Stimulated activated CD4-positive, alpha-beta T cell treated with anti-CD3 and anti-CD28 coated beads, Interleukin-15, amount 100 ng/mL, for 24 hours (primary cell): ENCODE measurements at places on chromosomes 5 and 9.
A peak's percentile ranks its signal among the peaks of the same experiment; 100 is the strongest.

- DNase-seq = no peak
Measured at GRCh38 chr5:2029206-2029605, 146.5 kb upstream of the IRX4 start.

- no peak for DNase-seq
Measured at GRCh38 chr5:74143721-74144330, 496.7 kb downstream of the ENC1 start.

- no peak for DNase-seq
Measured at GRCh38 chr5:132296412-132297016, 2.3 kb downstream of the SLC22A4 start.

DNA sequence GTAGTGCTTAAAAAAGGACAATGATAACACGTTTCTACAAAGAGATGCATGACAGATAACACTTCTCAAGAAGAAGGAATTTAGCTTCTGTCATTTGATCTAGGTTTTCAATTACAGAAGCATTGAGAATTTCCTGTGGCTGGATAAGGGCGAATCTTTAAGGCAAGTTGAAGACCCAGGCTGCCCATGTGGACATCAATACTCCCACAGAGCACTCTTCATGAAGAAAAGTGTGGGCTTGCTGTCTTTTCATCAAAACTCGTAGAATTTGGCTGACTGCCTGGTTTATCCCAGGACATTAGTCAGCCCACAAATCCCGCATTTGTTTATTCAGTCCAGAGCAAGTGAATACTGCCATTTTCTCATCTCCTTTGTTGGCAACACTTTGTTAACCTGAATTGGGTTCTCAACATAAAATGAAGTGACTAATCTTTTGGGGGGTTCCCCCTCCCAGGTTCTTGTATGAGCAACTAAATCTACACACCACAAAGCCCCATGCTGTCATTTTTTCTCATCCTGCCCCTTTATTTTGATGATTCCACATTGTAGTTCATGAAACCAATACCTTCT, 43.4 kb upstream of the CDKN2B start:
- DNase-seq = peak; percentile 52

- no peak for DNase-seq
Measured at GRCh38 chr5:34543687-34544086, 112.4 kb upstream of the RAI14 start.

DNA sequence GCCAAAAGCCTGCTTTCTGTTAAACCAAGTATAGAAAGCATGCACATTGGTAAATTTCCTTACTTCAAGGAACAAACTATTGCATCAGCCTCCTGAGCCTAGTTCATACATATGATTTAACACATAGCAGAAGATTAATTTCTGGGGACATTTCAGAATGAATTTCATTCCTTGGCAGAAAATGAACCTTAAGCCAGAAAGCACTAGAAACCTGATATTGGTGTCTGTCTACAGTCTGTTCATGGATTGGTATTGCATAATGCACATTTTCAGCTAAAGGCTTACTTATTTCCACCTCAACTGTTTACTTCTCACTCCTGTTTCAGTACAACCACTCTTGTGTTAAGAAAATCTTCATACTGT, 1471.8 kb upstream of the NUDT12 start:
- DNase-seq = no peak

DNA sequence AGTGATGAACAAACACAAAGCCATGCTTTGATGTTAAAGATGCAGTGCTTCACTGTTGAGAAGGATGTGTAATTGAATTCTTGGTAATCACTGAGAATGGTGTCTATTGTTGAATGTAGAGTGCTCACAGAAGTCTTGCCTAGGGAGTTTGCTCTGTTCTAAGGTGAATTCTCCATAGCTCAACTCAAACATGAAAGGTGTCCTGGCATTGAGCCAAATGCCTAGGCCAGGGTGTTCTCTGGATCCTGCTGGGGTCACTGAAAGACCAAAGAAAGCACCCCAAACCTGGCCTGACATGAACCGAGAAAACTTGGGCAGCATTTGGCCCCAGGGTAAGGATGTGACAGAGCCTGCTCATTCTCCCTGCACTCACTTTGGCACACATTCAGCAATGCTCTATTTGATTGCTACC, 217.3 kb downstream of the ARL15 start:
- no peak for DNase-seq

DNA sequence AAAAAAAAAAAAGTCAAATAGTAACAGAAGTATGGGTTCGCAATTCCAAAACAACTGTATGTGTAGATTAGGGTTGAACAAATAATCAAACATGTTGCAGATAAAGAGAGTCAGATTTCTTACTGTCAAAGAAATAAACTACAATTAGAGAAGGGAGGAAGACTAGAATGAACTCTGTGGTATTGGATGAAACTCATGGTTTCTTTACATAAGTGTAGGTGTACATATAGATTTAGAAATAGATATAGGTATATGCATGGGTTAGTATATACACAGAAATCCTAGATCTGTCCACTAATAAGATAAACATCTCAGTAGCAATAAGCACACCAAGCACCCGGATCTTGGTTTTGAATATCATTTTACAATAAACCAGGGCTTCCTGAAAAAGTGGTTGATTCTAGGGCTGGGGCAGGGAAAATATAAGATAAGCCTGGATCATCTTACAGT, 21.3 kb downstream of the DTWD2 start:
- no peak for DNase-seq
